Stimulated activated CD4-positive, alpha-beta T cell treated with anti-CD3 and anti-CD28 coated beads, TNF-alpha, amount 100 ng/mL, for 48 hours (primary cell): ENCODE measurements at places on chromosomes 5 and 9.

DNA sequence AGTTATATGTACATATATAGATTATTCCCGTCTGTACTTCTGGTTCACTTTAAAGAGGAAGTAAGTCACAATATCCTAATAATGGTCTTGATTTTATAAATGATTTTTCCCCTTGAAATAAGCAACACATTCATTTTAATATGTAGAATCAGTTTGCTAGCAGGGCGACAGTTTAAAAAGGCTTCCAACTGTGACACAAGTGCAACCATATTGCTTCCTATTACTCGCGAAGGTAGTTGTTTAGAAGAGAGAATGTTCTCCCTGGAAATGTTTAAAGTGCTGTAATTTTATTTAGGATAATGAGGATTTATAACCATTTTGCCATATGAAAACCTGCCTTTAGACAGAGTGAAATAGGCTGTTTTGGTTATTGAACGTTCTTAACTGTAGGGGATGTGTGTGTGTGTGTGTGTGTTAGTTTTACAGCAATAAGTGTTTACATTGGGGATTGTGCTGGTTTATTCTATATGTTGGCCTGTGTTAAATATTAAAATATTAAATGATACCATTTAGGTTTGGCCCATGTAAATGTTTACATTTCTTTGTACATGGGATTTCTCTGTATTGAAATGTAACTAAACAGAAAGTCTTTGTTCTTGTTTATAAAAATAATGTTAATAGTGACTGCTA is 138.3 kb downstream of the PBX3 start:
- no peak for DNase-seq

GRCh38 chr5:71586052-71586940 is 844 bp upstream of the MCCC2 start:
- no peak for DNase-seq

DNA sequence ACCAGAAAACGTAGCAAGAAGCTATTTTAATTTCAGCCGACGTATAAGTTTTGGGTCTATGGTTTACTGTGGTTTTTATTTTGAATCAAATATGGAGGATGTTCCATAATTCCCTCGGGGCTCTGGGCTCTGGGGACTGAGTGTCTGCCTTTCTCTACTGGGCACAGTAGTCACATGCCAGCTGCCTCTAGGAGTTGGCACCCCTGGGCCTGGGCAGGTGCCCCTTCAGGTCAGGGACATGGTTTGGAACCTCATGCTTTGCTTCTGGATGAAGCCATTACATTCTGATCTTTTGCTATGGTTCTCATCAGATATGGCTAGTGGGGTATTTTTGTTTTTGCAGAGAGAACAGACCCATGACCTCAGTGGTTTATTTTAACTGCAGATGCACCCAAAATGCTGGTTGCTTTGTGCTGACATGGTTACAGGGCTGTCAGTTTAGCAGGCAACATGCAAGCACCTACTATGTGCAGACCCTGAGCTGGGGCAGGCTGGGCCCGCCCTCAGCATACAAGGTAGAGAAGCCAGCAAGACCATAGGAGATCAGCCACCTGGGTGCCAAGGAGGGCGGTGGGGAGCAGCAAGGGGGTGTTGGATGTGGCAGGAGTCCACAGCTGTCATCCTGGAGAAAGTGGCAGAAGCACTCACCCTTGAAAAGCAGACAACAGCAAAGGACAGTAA is 54.5 kb upstream of the PSD2 start:
- no peak for DNase-seq

GRCh38 chr5:124131466-124131865 is 615.0 kb downstream of the ZNF608 start:
- DNase-seq = no peak

DNA sequence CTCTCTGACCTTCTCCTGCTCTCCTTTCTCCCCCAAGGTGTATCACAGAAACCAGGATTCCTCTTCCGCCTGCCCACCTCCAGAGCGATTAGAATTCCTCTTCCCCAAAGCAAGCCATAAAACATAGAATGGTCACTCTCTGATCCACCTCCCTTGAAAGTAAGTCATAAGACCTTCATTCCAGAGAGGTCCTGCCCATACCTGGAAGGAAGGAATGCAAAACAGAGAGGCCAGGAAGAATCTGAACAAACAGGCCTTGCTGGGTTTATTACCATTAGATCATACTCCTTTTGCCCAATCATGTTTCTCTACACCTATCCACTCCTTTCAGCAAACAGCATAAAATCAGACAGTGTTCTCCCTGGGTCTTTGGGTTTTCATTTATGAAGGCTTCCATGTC is 21.0 kb downstream of the CDKL3 start:
- DNase-seq = no peak

GRCh38 chr5:36606036-36606427 is 374 bp upstream of the SLC1A3 start:
- DNase-seq = no peak

- DNase-seq = no peak
Measured at GRCh38 chr5:119417891-119418605, 34.2 kb upstream of the HSD17B4 start.

DNA sequence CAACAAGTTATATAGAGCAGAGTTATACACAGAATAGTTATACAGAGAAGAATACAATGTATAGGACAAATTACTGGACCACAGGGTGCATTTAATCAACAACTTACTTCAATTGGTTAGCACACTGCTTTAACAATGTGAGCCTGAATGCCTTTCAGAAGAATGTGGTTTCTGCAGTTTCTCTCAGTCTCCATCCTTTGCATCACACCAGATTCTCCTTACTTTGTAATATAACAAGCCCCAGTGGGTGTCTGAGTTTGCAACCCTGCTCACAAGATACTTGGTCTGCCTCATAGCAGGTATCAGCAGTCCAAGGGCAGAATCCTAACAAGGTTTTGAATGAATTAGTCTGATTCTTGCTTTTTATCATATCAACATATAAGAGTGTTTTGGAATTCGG is 114.6 kb downstream of the GABRB2 start:
- DNase-seq = no peak

DNA sequence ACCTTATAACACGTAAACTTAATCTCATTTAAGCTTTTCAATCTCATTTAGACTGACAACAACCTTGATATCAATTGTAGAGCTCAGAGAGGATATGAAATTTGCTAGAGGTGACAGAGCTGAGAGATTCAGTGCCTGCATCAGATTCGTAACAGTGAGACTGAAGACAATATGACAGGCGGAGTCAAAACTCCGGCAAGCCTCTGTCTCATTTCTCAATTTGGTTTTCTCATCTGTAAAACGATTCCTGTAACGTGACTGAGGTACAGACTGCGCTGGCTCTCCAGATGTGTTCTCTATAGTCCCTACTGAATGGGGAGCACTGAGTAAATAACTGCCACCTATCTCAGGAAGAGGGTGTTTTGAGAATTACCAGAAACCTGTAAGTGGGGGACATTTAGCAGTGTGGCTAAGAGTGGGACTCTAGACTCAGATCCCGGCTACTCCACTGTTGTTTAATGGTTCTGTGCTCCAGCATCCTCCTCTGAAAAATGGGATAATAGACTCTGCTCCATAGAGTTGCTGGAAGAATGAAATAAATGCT is 3.0 kb upstream of the MCIDAS start:
- no peak for DNase-seq

DNA sequence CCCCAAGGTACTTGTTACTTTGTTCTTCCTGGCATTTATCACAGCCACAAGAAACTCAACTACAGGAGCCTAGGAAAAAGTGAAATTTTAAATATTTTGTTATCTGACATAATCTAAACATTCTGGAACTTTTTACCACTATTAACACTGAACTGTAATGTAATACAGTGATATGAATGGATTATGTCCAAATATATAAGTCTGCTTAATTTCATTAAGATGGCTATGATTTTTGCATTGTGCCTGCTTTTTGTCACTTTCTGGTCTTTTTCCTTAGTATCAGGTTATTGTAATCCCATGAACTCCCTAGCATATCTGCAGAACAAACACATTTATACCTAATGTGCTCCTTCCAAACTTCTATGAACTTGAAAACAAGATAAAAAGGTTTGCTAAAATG is 35.8 kb downstream of the PJA2 start:
- no peak for DNase-seq

DNA sequence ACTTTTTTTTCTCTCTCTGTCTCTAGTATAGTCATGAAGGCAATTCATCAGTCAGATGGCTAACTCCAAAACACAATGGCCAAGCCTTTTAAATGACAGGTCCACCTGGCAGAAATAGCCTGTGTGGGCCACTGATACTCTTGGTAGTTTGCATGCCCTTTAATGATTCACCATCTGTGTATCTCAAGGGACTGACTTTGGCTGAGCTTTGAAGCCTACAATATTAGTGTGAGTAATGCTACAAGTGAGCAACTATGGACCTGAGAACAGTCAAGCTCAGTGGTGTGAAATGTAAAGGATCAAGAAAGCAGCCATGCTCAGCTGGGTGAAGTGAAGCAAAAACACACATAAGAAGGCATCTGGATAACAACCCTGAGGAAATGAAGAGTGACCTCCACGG is 506.9 kb downstream of the TLE1 start:
- no peak for DNase-seq
